ENCODE measurements at places on chromosomes 5 and 9. TPM values are rescaled to one million over a fixed set of nuclear protein-coding genes. Genes with fewer than 3 reads are reported as not detected.

DNA sequence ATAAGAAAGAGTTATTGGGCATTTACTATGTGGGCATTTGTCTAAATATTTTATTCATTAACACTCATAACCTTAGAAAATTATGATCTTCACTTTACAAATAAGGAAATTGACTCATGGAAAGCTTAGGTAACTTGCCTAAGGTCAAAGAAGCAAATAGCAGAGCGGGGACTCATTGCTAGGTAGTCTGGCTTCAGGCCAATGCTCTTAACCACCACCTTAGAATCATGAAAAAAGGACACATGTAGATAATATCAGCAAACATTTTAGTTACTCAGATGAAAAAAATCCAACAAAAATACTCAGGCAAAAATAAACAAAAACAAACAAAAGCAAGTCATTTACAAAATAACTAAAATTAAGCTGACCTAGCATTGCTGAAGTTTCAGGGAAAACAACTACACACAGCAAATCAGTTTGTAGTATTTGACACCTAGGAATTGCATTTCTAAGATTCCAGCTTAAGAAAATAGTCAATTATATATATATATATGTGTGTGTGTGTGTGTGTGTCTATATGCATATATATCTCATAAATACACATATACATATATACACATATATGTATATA, 166.0 kb downstream of the HMHB1 start:
- no peaks in the 10 kb centered on the region for H3K4me1 ChIP-seq
- H3K4me3 ChIP-seq, result no peak overlapping the region
- H3K27me3 ChIP-seq, result peaks cover 2% of the 10 kb centered on the region
- DNase-seq, result no peak

- H3K36me3 ChIP-seq, result no peaks in the 10 kb centered on the region
- H3K4me1 ChIP-seq, result no peaks in the 10 kb centered on the region
- no peak for DNase-seq
- no peak overlapping the region for H3K27ac ChIP-seq
- H3K27me3 ChIP-seq, result peaks cover 14% of the 10 kb centered on the region
These were observed 101.9 kb upstream of the EFNA5 start for GRCh38 chr5:107772418-107773310.

DNA sequence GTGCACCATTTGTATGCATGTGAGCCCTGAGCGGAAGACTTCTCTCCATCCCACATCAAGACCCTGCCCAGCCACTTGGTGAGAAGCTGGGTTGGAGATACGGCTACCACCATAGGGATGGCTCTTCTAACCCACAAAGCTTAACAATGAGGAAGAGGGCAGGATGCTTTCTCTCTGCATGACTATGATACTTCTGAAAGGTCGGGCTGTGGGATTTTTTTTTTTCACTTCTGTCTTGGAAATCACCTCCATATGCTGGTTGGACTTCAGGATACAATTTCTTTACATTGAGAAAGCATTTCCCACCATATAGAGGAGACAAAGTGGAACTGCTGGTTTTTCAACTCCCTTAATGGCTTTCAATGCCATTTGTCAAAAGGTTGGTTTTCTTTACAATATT, 30.5 kb downstream of the ZNF366 start:
- no peaks in the 10 kb centered on the region for H3K36me3 ChIP-seq
- no peak for DNase-seq
- no peaks in the 10 kb centered on the region for H3K4me1 ChIP-seq
- no peak overlapping the region for H3K4me3 ChIP-seq

- H3K4me1 ChIP-seq, result no peaks in the 10 kb centered on the region
- H3K27me3 ChIP-seq, result no peaks in the 10 kb centered on the region
- peaks cover 33% of the 10 kb centered on the region for H3K36me3 ChIP-seq
- H3K27ac ChIP-seq, result no peak overlapping the region
- H3K4me3 ChIP-seq, result no peak overlapping the region
- no peak for DNase-seq
These were observed 10.5 kb upstream of the ERCC6L2 start for GRCh38 chr9:95864852-95865580.

DNA sequence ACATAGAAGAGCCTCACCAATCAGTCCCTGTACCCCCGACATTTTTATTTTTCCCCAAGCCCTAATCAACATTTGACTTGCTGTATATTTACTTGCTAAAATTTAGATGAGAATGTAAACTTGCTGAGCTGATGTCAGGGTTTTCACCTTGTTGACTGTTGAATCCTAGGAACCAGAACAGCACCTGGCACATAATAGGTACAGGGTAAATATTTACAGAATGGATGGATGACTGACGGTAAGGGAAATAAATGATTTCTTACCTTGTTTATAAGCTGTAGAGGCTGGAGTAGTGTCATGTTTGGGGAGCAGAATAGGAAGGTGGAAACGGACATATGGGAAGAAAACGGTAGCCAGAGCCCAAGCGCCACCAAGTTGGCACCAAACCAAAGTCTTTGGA, 107.0 kb upstream of the NUDT12 start:
- H3K4me3 ChIP-seq, result no peak overlapping the region
- no peaks in the 10 kb centered on the region for H3K4me1 ChIP-seq
- H3K27ac ChIP-seq, result no peak overlapping the region

Gene IL5
- 2.6 TPM for total RNA-seq

Gene INSL4
- total RNA-seq, result not detected
